SJSA1 (cell line): ENCODE measurements at places on chromosomes 7 and 10.

- no peaks in the 10 kb centered on the region for H3K4me1 ChIP-seq
- no peaks in the 10 kb centered on the region; the same call in 1 of the 2 replicates for H3K27me3 ChIP-seq
- no peak overlapping the region for H3K27ac ChIP-seq
- DNase-seq, result no peak
- no peaks in the 10 kb centered on the region for H3K36me3 ChIP-seq
Measured at GRCh38 chr7:104341546-104341945, 13.1 kb downstream of the LHFPL3 start.

DNA sequence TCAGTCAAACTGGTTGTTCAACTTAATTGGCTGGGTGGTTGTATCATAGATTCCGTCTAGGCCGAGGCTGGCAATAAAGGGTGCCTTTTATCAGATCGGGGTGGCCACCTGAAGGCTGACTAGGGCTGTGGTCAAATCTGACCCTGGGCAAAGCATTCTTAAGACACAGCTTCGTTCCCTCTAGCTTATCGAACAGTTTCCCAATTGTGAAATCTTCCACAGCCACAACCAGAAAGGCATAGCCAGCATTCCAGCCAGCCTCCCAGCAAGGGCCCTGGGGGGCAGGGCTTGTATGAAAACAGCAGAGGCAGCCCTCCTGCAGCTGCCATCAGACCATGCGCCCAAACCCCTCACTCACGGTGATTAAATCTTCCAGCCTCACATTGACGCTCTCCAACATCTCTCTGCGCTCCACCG is 42.5 kb upstream of the TMEM213 start:
- H3K4me1 ChIP-seq, result no peaks in the 10 kb centered on the region
- H3K27me3 ChIP-seq, result no peaks in the 10 kb centered on the region
- no peaks in the 10 kb centered on the region for H3K36me3 ChIP-seq
- DNase-seq, result no peak

DNA sequence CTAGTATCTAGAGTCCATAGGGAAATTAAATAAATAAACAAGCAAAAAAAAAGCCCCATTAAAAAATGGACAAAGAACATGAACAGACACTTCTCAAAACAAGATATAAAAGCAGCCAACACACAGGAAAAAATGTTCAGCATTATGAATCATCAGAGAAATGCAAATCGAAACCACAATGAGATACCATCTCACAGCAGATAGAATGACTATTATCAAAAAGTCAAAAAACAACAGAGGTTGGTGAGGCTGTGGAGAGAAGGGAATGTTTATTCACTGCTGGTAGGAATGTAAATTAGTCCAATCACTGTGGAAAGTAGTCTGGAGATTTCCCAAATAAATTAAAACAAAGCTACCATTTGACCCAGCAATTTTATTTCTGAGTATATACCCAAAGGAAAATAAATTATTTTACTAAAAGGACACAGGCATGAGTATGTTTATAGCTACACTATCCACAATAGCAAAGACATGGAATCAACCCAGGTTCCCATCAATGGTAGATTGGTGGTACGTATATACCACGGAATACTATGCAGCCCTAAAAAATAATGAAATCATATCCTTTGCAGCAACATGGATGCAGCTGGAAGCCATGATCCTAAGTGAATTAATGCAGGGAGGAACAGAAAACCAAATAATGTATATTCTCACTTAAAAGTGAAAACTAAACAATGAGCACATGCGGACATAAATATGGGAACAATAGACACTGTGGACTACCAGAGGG is 366.5 kb upstream of the SEMA3C start:
- no peaks in the 10 kb centered on the region for H3K36me3 ChIP-seq
- H3K27me3 ChIP-seq, result no peaks in the 10 kb centered on the region
- no peak overlapping the region for H3K4me3 ChIP-seq
- no peak for DNase-seq
- H3K4me1 ChIP-seq, result peaks cover 11% of the 10 kb centered on the region
- peak overlapping the region; percentile 23 for H3K27ac ChIP-seq

DNA sequence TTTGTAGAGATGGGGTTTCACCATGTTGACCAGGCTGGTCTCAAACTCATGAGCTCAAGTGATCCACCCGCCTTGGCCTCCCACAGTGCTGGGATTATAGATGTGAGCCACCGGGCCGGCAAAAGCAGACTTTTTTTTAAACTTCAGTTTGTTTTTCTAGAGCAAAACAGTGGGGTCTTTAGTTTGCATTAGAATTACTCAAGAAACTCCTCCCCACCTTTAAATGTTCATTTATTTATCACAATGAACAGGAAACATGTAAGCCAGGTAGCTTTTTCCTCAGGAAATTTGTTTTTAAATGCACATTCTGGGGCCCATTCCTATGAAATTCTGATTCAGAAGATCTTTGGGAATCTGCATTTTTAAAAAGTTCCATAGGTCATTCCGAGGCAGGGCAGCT is 56.0 kb upstream of the JAZF1 start:
- H3K27ac ChIP-seq, result no peak overlapping the region
- H3K36me3 ChIP-seq, result no peaks in the 10 kb centered on the region
- DNase-seq, result no peak
- no peaks in the 10 kb centered on the region for H3K27me3 ChIP-seq
- H3K4me1 ChIP-seq, result no peaks in the 10 kb centered on the region

DNA sequence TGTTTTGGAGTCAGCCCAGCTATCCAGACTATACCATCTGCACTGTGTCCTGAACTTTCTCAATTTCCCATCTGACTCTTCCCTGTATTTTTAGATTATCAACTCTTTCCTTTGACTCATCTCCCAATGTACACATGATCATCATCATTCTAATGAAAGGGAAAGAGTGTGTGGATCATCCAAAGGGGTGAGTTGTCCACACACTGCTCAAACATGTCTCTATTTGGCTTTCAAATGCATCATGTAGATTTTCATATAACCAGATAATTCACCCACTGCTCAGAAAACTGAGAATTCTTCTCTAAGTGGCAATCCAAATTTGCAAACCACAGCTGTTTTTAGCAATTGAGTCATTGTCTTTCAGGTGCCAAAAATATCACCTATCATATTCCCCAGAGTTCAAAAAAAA is 190.2 kb upstream of the HPS1 start:
- no peaks in the 10 kb centered on the region for H3K27me3 ChIP-seq
- H3K4me1 ChIP-seq, result no peaks in the 10 kb centered on the region
- no peak overlapping the region for H3K4me3 ChIP-seq
- H3K36me3 ChIP-seq, result no peaks in the 10 kb centered on the region
- no peak for DNase-seq
- H3K27ac ChIP-seq, result no peak overlapping the region

- H3K4me1 ChIP-seq, result peaks cover 19% of the 10 kb centered on the region
- H3K27me3 ChIP-seq, result no peaks in the 10 kb centered on the region
- peak; percentile 74 for DNase-seq
Measured at GRCh38 chr10:62454687-62455397, 80.7 kb downstream of the ZNF365 start.

- H3K27me3 ChIP-seq, result no peaks in the 10 kb centered on the region
- H3K4me3 ChIP-seq, result no peak overlapping the region
- no peak overlapping the region for H3K27ac ChIP-seq
- no peaks in the 10 kb centered on the region for H3K4me1 ChIP-seq
- DNase-seq, result no peak
- no peaks in the 10 kb centered on the region for H3K36me3 ChIP-seq
Measured at GRCh38 chr7:131219312-131220041, 108.2 kb upstream of the MKLN1 start.

DNA sequence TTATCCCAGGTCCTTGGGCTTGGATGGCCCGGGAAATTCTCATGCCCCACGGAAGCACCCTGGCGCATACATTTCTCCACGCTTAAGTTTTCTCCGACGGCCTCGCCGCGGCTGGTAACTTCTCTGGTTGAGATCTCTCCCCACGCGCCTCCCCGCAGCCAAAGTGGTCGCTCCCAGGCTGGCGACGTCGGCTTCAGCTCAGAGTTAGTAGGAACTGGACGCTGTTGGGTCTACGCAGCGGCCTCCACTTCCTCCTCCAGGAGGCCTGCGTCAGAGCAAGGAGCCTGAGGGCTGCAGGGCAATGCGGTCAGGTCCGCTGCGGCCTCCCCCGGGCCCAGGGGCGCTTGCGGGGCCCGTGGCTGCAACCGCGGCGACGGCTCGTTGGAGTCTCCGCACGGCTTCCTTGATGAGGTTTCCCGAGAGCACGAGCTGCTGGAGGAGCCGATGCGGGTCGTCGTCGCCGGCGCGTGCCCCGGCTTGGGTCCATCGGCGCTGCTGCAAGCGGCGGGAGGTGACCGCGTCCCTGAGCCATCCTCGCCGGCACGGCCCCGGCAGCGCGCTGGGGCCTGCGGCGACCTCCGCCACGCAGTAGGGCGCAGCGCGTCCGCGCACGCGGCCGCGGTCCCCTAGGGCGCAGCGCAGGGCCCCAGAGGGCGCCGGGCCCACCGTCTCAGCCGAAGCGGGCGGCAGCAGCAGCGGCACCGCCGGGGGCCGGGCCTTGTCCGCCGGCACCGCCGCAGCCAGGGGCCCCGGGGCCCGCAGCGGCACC is 744 bp downstream of the FRAT2 start:
- peaks cover 16% of the 10 kb centered on the region for H3K4me1 ChIP-seq
- peaks cover 16% of the 10 kb centered on the region; the same call in 1 of the 2 replicates for H3K27me3 ChIP-seq
- H3K36me3 ChIP-seq, result no peaks in the 10 kb centered on the region; the same call in 1 of the 2 replicates
- DNase-seq, result peak; percentile 64
- H3K4me3 ChIP-seq, result peak overlapping the region; percentile 67

GRCh38 chr10:95350830-95351228 is 60.0 kb upstream of the PDLIM1 start:
- H3K4me3 ChIP-seq, result no peak overlapping the region
- no peak overlapping the region for H3K27ac ChIP-seq
- peaks cover 27% of the 10 kb centered on the region for H3K4me1 ChIP-seq
- no peaks in the 10 kb centered on the region for H3K27me3 ChIP-seq
- H3K36me3 ChIP-seq, result no peaks in the 10 kb centered on the region
- no peak for DNase-seq

- H3K4me3 ChIP-seq, result no peak overlapping the region
- no peak for DNase-seq
- no peaks in the 10 kb centered on the region for H3K27me3 ChIP-seq
- H3K4me1 ChIP-seq, result peaks cover 22% of the 10 kb centered on the region
Measured at GRCh38 chr7:30465811-30466180, 12.8 kb downstream of the NOD1 start.

- no peaks in the 10 kb centered on the region for H3K36me3 ChIP-seq
- H3K4me1 ChIP-seq, result peaks cover 9% of the 10 kb centered on the region
- DNase-seq, result no peak
- H3K27me3 ChIP-seq, result no peaks in the 10 kb centered on the region
- H3K4me3 ChIP-seq, result no peak overlapping the region
- H3K27ac ChIP-seq, result no peak overlapping the region
Measured at GRCh38 chr7:50771120-50772002, 11.3 kb downstream of the GRB10 start.

DNA sequence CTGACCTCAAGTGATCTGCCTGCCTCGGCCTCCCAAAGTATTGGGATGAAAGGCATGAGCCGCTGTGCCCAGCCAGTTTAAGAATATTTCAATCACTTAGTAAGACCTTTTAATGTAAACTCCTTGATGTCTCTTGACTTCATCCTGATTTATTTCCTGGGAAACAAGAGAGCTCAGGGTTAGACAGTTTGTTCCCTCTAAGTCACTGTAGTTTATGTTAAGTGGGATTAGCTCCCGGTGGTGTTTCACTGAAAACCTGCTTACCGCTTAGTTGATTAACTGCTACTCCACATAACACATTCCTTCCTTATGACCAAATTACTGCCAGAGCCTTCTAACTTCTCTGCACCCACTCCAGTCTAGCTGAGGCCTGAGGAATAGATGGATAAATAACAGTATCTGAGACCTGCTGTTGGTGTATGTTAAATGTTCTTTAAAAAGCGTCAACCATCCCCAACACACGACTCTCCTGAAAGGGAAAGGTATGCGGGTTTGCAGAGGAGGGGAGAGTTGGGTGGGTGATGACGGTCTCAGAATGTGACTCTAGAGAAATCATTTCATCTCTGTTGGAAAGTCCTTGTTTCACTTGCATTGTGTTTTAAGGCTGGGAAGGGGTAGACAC is 48.7 kb downstream of the CREB3L2 start:
- H3K4me1 ChIP-seq, result peaks cover 31% of the 10 kb centered on the region
- no peak overlapping the region for H3K4me3 ChIP-seq
- peak; percentile 72 for DNase-seq
- 0 out of 2 replicates have a peak, but pooled peaks cover 3% of the 10 kb centered on the region for H3K36me3 ChIP-seq

GRCh38 chr7:134905375-134905774 is 80.9 kb upstream of the AGBL3 start:
- H3K36me3 ChIP-seq, result peaks cover 56% of the 10 kb centered on the region
- no peaks in the 10 kb centered on the region for H3K27me3 ChIP-seq
- H3K4me3 ChIP-seq, result no peak overlapping the region
- peaks cover 29% of the 10 kb centered on the region for H3K4me1 ChIP-seq
- no peak overlapping the region for H3K27ac ChIP-seq

- no peak overlapping the region for H3K4me3 ChIP-seq
- peaks cover 5% of the 10 kb centered on the region for H3K4me1 ChIP-seq
- peaks cover 9% of the 10 kb centered on the region for H3K27me3 ChIP-seq
- DNase-seq, result no peak
Measured at GRCh38 chr7:151893405-151893923, 16.5 kb upstream of the PRKAG2 start.

DNA sequence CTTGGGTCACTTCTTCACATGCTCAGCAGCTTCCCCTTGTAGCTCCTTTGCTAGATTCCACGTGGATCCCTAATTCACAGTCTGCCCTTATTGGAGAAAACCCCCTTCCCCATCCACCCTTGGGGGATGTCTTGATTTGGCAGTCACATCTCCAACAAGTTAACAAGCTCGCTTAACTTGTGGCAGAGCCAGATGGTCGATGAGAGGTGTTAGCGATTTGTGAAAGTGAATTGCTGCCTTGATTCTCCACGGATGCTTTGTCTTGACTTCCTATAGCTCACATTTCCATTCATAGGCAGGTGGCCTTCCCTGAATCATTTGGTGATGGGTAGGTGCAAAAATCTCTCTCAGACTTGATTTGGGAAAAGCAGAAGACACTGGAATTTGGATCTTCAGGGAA is 387.9 kb downstream of the TCERG1L start:
- no peak for DNase-seq
- no peaks in the 10 kb centered on the region for H3K27me3 ChIP-seq
- no peaks in the 10 kb centered on the region for H3K4me1 ChIP-seq
- H3K4me3 ChIP-seq, result no peak overlapping the region
- H3K27ac ChIP-seq, result no peak overlapping the region
- no peaks in the 10 kb centered on the region for H3K36me3 ChIP-seq

GRCh38 chr10:571688-572451 is 117.6 kb downstream of the DIP2C start:
- no peaks in the 10 kb centered on the region for H3K27me3 ChIP-seq
- H3K36me3 ChIP-seq, result no peaks in the 10 kb centered on the region; the same call in 1 of the 2 replicates
- no peak overlapping the region for H3K4me3 ChIP-seq
- H3K27ac ChIP-seq, result no peak overlapping the region

DNA sequence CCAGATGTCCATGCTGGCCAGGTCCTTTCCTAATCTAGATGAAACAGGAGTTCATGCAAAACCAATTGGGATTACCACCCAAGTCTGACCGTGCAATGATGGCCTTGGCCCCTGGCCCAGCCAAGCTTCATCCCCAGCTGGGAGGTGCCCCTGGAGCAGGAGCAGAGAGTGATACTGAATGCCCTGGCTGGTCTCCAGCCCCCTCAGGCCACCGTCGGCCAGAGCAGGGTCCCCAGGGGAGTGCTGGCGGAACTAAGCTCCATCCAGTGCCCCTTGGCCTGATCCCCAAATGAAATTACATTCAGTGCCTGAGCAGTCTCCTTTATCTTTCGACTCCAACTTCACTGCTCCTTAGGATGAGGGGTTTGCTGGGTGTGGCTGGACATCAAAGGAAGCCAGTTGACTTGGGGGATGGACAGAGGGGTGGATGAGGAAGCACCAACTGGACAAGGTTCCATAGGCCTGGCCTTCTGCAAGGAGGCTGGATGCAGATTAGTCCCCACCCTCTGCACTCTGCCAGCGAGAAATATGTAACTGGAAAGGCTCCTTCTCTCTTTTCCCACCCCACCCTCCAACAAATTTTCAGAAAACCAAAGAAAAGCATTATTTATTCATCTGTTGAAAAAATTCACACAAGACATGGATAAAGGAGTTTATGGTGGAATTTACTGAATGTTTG is 275.5 kb downstream of the PLXNA4 start:
- H3K36me3 ChIP-seq, result no peaks in the 10 kb centered on the region
- no peaks in the 10 kb centered on the region for H3K4me1 ChIP-seq
- no peak overlapping the region for H3K4me3 ChIP-seq
- H3K27ac ChIP-seq, result no peak overlapping the region
- DNase-seq, result no peak
